Activated CD8-positive, alpha-beta memory T cell treated with anti-CD3 and anti-CD28 coated beads for 4 hours (primary cell): ENCODE measurements at places on chromosomes 1 and 21.

DNA sequence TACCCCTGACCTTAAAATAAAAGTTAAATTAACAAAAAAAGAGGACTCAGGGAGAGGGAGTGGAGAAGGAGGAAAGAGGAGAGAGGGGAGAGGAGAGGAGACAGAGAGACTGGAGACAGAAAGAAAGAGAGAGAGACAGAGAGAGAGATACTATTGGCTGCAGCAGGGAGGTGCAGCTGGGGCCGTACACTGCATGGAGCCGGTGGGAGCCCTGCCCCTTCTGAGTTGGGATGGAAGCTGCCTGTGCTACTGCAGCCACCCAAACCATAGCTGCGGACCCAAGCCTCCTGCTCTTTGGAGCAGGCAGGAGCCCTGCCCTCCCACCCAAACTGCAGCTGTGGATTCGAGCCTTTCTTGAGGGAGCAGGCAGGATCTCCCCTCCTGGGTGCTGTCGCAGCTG is 32.7 kb upstream of the HP1BP3 start:
- no peak for DNase-seq

DNA sequence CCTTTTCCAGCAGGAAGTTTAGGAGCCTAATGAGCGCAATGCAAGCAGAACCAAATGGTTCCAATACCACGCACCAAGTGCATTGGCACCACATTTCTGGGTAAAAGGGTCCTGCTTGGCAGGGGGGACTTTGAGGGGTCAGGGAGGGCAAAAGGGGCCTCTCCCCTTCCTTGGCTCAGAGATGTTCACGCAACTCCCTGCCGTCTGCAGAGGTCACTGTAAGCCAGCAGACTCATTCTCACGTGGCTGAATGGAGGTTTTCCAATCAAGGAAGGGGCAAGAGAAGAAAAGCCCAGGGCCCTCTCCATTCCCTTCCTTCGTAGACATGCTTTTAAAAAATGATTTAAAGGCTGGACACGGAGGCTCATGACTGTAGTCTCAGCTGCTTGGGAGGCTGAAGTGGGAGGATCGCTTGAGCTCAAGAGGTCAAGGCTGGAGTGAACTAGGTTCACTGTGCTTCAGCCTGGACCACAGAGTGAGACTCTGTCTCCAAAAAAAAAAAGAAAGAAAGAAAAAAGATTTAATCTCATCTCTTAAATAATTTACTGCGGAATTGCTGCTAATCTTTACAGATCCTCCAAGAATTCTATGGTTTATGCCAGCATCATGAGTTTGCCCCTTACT is 80.3 kb downstream of the RUNX3 start:
- no peak for DNase-seq

GRCh38 chr1:216785737-216786136 is 62.5 kb upstream of the ESRRG start:
- no peak for DNase-seq

GRCh38 chr1:172144445-172145061 is 275.9 kb upstream of the C1orf105 start:
- DNase-seq, result no peak
